ENCODE measurements at places on chromosomes 3 and 15.

- DNase-seq, result no peak
These were observed 2.4 kb upstream of the CORO2B start for GRCh38 chr15:68576235-68576892.

- no peak for DNase-seq
These were observed 12.5 kb upstream of the KBTBD12 start for GRCh38 chr3:127902486-127902885.

GRCh38 chr15:37931321-37931720, 3.1 kb upstream of the TMCO5A start:
- no peak for DNase-seq

GRCh38 chr3:185164428-185165217, 11.8 kb upstream of the C3orf70 start:
- no peak for DNase-seq

All from SK-N-SH (cell line).